ENCODE measurements at places on chromosomes 11 and 22.
A peak's percentile ranks its signal among the peaks of the same experiment; 100 is the strongest.

DNA sequence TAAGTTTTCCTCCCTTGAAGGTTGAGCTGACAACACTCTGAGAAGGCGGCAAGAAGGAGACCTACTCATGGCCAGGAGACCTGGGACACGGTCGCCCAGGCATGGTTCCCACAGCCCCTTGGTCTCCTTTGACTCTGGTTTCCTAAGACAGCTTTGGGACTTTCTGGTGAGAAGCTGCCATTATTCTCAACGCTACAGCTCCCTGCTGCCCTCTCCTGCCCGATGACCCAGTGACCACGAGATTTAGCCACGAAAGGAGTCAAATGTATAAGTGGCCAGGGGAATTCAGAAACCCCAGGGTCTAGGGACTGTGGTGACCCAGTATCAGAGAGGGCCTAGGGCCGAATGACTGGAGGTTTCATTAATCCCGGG is 699 bp upstream of the SDF2L1 start:
- DNase-seq, result no peak

DNA sequence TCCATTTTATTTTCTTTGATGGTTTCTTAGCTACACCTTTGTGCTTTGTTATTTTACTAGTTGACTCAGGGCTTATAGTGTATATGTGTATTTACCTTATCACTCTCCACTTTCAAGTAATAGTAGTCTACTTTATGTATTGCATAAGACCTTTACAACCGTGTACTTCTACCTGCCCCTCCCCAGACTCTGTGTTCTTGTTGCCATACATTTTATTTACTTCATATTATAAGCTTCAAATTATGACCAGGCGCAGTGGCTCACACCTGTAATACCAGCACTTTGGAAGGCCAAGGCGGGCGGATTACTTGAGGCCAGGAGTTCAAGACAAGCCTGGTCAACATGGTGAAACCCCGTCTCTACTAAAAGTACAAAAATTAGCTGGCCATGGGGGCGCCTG is 28.2 kb upstream of the CTSD start:
- no peak for DNase-seq

- DNase-seq, result no peak
These were observed 164.0 kb upstream of the RASSF10 start for GRCh38 chr11:12845163-12845562.

GRCh38 chr11:9568854-9569587 is 4.4 kb upstream of the WEE1 start:
- peak; percentile 44 for DNase-seq

DNA sequence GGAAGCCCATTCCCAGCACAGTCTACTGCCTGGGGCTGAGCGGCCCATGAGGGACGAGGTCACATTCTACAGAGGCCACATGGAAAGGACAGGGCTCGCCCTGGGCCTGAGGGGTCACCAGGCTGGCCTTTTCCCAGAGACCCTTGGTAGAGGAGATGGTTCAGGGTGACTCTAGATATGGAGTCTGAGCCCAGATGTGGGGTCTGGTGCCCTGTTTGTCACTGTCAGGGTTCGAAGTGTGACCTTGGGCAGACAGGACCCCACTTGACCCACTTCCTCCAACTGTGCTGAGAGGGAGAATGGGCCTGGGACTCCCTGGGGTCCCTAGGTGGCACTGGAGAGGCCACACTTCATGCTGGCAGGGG is 81.0 kb downstream of the MYEOV start:
- no peak for DNase-seq

DNA sequence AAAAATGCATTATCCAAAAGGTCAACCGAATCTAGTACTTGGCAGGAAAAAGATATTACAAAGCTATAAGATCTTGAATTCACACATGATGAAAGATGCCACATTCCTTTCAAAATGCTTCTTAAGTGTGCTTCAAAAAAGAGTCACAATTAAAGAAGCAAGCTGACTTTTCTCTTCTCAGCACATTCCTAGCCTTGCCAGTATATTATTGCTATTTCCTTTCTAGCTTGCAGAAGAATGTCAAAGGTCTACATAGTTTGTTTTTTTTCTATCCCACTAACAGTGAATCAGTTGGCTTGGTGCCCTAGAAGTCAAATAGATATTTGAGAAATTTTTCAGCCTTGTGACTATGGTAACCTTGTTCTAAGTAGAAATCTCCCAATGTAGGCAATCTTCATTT is 56.8 kb downstream of the GUCY1A2 start:
- no peak for DNase-seq

DNA sequence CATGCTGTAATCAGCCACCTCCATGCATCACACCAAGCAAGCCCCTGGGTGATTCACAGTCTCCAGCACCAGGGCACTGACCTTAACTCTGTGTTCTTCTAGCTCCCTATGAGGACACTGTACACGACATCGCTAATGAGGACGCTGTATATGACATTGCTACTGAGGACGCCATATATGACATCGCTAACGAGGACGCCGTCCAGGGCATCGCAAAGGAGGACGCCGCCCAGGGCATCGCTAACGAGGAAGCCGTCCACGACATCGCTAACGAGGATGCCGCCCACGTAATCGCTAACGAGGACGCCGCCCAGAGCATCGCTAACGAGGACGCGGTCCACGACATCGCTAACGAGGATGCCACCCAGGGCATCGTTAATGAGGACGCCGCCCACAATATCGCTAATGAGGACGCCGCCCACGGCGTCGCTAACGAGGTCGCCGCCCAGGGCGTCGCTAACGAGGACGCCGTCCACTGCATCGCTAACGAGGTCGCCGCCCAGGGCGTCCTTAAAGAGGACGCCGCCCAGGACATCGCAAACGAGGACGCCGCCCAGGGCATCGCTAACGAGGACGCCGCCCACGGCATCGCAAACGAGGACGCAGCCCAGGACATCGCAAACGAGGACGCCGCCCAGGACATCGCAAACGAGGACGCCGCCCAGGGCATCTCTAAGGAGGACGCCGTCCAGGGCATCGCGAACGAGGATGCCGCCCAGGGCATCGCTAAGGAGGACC is 34.5 kb upstream of the DGCR6L start:
- no peak for DNase-seq

- peak; percentile 61 for DNase-seq
These were observed 17.9 kb upstream of the ADA2 start for GRCh38 chr22:17237038-17237668.

DNA sequence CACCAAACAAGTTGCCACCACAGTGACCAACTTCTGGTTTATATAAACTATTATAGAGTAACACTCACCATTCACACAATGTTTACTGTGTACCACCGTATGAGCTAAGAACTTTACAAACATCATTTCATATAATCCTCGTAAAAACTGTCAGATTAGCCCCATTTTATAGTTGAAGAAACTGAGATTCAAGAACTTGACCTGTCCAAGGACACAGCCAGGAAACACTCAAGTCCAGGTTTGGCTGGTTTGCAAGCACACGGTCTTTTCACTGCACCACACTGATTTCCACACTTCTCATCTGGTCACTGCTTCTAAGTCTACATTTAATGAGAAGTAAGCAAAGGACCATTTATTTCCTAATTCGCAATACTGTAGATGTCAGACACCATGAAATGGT is 3.7 kb downstream of the MORC2 start:
- no peak for DNase-seq

- DNase-seq, result no peak
These were observed 41.8 kb downstream of the GALNT18 start for GRCh38 chr11:11580012-11580411.

GRCh38 chr22:25484521-25485315 is 79.8 kb upstream of the GRK3 start:
- DNase-seq, result no peak

GRCh38 chr11:34124885-34125668 is 19.6 kb downstream of the NAT10 start:
- DNase-seq, result no peak

All from CD4-positive, alpha-beta T cell treated with Interferon alpha-2 for 1 hour (primary cell).